ENCODE measurements at places on chromosomes 3 and 15.

DNA sequence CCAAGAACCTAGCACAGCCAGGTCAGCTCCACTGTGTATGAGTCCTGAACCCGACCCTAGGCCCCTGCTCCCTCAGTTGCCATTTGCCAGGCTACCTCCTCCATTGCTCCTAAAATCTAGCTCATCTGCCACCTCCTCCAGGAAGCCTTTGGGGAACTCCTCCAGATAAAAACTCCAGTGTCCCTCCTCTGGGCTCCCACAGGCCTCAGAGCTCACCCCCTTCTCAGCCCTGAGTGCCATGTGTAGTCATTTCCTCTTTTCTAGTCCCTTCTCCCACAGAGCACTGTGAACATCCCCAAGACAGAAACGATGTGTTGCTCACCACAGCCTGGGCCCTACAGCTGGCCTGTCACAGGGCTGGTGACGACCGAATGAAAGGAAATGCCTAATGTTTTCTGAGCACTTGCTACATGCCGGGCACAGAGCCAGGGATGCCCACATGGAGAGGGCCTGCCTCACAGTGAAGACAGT, 61.0 kb downstream of the IQSEC1 start:
- no peak for DNase-seq

DNA sequence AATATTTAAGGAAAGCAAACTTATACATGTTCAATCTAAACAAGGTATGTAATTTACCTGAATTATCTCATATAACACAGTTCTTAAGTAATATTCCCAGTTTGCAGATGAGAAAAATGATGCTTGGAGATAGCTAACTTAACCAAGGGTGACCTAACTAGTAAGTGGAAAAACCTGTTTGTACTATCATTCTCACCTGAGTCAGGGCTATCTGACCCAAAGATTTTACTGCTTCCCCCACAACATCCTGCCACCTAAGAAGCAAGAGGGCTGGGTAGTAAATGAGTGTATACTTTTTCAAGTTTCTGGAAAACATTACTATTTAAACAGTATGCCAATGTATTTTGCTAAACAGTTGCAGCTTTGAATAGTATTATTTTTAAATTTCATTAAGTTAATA, 10.6 kb downstream of the TP63 start:
- no peak for DNase-seq

DNA sequence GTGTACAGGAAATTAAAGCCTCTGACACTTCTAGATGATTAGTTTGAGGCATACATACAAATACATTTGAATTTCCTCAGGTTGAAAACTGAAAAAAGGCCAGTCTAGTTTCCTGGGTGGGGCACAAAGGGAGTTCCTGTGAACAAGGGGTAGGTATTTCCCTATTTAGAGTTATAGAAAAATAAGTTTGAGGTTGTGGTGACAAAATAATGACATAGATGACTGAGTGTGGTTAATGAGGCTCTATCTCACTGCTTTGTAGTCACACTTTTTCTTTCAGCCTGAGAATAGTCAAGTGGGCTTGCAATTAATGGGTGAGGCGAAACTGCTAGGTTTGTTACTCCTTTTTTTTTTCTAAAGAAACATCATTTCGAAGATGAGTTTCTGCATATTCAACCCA, 4.3 kb downstream of the SLCO3A1 start:
- DNase-seq: no peak

DNA sequence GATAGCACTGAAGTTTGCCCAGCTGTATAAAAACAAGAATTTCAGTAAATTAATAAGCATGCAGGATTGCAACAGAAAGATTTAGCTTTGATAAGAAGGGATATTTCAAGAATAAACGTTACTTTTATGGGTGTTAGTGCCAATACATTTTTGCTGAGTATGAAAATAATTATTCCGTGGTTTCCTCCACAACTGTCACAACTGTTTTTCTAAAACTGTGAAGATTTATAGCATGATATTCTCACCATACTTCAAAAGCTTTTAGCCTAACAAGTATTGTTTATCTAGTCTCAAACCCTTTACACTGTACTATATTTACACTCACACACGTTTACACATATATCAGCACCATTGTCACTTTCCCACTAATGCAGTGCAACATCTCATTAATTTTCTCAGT, 200.5 kb downstream of the TPRG1 start:
- no peak for DNase-seq

- no peak for DNase-seq
Observed at GRCh38 chr3:149352556-149352955, 19.1 kb upstream of the TM4SF18 start.

- no peak for DNase-seq
Observed at GRCh38 chr3:46690798-46691197, 2.7 kb downstream of the ALS2CL start.

DNA sequence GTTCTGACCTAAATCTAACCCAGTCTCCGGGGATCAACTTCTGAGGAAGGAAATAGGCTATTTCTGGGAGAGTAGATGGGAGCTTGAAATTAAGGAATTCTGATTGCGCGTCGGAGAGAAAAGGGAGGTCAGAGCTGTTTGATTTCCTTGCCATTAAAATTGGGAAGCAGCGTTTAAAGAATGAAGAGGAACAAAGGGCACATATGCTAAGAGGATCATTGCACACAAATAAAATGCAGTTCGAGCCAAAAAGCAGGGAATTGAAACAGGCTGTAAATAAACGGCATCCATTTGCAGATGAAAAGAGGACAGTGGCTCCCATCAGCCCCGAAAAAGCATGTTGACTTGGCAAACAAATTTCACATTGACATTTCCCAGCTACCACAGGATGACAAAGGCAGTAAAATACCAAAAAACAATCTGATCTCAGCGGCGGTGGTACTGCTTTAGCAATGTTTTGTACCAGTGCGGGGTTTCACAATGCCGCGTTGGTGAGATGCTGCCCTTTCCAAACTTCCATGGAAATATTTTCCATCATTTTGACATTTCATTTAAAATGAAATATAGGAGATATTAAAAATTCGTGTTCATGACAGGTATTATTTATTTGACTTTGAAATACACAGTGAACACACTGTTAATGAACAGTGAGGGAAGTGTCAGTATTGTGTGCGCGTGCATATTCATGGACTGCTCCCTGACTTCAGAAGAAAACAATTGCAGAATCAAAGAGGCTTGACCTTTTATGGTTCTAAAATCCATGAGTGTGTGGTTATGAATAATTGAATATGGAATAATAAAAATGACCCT, 108.8 kb downstream of the SQOR start:
- no peak for DNase-seq

Data from forelimb muscle (tissue), 1 donor.